ENCODE measurements at places on chromosomes 1 and 21. TPM values are rescaled to one million over a fixed set of nuclear protein-coding genes. Genes with fewer than 3 reads are reported as not detected.

The KRTAP19-7 gene
- total RNA-seq = not detected

The SFN gene
- total RNA-seq = 0.68 TPM

The CFH gene
- total RNA-seq = 37.5 TPM

The FCRLB gene
- 0.44 TPM for total RNA-seq

Data from psoas muscle (tissue), 8 donors.